ENCODE measurements at places on chromosomes 7 and 10. TPM values are rescaled to one million over a fixed set of nuclear protein-coding genes. Genes with fewer than 3 reads are reported as not detected.

DNA sequence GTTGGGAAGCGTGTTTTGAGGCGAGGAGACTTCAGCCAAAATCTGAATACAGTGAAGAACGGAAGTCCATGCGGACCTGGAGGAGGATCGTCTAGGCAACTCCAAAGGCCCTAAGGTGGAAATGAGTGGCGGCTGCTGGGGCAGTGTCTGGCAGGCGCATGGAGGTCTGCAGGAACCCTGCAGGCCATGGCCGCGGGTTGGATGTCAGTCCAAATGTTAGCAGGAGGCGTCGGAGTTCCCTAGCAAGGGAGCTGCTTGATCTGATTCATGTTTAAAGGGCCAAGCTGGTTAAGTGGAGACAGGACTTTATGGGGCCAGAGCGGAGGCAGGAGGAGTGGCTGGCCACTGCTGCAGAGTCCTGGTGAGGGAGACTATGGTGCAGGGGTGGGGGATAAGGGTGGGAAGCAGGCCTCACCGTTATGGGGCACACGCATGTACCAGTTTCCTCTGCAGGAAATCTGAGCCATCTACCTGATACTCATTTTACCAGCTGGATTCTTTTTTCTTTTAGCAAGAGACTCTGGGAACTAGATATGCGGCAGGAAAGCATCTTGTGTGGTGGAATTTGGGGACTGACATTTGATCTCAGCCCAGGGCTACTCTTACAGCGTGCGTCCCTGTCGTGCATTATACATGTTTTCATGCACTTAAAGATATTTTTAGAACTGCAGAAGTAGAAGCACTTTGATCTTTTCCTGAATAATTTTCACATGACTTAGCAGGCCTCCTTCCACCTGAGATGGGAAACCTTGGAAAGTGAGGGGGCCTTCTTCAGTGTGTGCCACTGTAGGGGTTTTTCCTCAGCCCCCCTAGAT, 6.6 kb upstream of the REPIN1 start:
- no peak for DNase-seq

The SLC16A9 gene
- total RNA-seq: 0.03 TPM

DNA sequence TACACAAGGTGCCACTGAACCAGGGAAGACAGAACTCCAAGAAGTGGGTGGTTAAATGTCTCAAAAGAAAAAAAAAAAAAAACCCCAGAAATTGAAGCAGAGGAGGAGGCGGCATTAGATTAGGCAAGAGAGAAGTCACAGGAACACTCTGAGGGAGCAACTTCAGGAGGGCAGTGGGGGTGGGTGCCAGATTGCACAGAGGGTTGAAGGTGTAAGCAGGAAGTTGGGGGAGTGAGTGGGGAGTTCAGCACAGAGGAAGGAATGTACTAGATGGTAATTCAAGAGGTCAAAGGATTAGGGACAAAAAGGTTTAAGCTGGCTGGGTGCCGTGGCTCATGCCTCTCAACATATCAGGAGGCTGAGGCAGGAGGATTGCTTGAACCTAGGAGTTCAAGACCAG, 110.0 kb upstream of the PDLIM1 start:
- no peak for DNase-seq

DNA sequence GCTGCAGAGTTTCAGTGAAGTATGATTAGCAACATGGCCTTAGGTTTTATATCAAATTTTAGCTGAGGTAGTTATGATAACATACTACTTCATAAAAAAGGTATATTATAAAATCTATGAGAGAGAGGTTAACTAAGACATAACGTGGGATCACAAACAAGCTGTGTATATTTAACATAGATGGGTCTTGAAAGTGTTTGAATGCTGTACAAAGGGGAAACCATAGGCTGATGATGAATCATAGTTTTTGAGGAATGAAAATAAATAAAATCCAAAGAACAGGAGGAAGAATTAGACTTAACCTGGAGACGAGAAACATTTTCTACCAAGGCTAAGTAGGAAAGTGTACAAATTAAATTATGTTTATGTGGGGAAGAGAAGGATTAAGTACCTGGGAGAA, 119.0 kb downstream of the GNAI1 start:
- DNase-seq: no peak

GRCh38 chr7:134767520-134768168, 11.8 kb upstream of the CALD1 start:
- DNase-seq: no peak
